ENCODE measurements at places on chromosomes 2 and 18.

GRCh38 chr2:6780765-6781274 lies 84.9 kb downstream of the CMPK2 start:
- DNase-seq = no peak

- DNase-seq = no peak
Measured at GRCh38 chr2:28345619-28346018, 47.0 kb upstream of the FOSL2 start.

DNA sequence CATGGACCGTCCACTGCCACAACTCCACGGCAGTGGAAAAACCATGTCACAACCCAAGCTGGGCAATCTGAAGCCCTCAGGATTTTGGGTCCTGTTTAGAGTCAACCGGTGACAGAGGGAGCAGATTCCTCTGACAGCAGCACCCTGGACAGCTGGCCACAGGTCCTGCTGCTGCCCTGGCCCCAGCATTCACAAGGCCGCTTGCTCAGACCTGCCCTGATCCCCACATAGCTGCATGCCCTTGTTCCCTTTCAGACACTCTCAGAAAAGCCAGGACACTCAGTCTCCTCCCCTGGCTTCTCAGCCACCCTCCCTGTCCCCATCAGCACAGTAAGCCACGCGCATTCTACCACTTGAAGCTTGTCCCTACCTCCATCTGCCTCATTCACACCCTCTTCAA lies 1.6 kb downstream of the COPS9 start:
- no peak for DNase-seq

DNA sequence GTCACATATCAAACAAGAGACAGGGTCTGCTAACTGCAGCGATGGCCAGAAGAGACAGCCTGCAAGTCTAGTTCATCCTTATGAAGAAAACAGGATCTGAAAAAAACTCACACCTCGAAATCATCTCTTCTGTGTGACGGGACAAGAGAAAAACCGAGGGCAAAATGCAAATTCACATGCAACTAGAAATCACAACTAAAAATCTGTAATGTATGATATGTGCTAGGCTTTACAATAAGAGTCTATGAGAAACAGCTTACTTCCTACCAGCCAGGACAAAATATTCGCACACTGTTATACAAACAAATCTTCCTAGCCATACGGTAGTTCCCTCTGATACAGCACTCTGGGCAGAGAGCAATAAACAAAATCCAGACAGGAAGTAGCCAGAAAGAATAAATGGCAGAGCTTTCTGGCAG lies 48.8 kb downstream of the ANKRD44 start:
- DNase-seq = no peak

DNA sequence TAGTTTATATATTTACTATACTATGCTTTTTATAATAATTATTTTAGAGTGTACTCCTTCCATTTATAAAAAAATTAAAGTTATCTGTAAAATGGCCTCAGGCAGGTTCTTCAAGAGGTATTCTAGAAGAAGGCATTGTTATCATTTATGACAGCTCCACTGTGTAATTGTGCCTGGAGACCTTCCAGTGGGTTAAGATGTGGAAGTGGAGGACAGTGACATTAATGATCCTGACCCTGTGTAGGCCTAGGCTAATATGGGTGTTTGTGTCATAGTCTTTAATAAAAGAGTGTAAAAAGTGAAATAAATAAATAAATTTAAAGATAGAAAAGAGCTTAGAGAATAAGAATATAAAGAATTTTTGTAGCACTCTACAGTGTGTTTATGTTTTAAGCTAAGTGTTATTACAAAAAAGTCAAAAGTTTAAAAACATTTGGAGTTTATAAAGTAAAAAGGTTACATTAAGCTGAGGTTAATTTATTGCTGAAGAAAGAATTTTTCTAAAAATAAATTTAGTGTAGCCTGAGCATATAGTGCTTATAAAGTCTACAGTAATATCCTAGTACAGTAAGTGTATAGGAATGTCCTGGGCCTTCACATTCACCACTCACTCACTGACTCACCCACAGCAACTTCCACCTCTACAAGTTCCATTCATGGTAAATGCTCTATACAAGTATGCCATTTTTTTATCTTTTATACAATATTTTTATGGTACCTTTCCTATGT lies 190.0 kb upstream of the SESTD1 start:
- DNase-seq = no peak

DNA sequence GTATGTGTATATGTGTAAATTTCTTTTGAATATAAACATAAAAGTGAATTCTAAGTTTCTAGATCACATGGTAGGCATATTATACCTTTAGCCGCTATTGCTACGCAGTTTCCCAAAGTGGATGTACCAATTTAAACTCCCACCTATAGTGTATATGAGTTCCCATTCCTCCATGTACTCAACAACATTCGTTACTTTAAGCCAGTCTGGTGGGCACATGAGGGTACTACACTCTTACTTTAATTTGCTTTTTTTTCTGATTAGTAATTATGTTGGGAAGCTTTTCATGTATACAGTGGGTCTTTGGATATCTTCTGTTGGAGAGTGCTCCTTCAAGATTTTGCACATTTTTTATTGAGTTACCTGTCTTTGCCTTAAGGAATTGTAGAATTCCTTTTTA lies 683.8 kb downstream of the ERBB4 start:
- DNase-seq = no peak

GRCh38 chr2:1584691-1585485 lies 159.4 kb downstream of the PXDN start:
- peak; percentile 39 for DNase-seq

DNA sequence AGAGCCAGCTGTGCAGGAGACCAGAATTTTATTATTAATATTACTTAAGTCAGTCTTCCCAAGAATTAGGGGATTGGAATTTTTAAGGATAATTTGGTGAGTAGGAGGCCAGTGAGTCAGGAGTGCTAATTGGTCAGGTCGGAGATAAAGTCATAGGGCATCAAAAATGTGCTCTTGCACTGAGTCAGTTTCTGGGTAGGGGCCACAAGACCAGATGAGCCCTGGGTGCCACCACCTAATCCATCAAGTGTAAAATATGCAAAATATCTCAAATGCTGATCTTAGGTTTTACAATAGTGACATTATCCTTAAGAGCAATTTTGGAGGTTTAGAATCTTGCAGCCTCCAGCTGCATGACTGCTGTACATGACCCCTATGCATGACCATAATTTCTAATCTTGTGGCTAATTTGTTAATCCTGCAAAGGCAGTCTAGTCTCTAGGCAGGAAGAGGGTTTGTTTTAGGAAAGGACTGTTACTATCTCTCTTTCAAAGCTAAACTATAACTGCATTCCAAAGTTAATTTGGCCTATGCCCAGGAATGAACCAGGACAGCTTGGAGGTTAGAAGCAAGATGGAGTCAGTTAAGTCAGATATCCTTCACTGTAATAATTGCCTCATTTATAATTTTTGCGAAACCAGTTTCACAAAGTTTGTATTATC lies 215.9 kb downstream of the RNF152 start:
- DNase-seq = no peak

- peak; percentile 57 for DNase-seq
Measured at GRCh38 chr2:113281910-113282746, 3.4 kb upstream of the PAX8 start.

GRCh38 chr2:145220496-145220895 lies 700.6 kb upstream of the ZEB2 start:
- DNase-seq = no peak

GRCh38 chr2:149648282-149649030 lies 60.9 kb upstream of the MMADHC start:
- peak; percentile 93 for DNase-seq

- DNase-seq = no peak
Measured at GRCh38 chr18:46950064-46950656, 32.8 kb downstream of the KATNAL2 start.

DNA sequence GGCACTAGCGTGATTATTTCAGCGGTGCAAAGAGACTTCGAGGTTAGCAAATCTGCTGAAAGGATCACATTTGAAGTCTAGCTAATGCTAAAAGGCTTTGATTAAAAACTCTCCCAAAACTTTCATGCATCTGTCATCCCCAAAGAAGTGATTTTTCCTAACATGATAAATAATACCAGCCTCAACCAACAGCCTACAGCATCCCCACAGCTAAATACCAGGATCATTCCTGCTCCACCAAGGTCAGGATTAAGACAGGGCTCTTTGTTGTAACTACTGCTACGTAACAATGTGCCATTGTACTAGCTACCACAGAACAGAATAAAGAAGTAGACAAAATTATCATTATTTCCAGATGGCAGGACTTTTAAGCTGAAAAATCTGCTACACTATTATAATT lies 1.6 kb downstream of the OR6B3 start:
- DNase-seq = no peak

- DNase-seq = no peak
Measured at GRCh38 chr2:229852565-229852964, 69.2 kb downstream of the TRIP12 start.

- no peak for DNase-seq
Measured at GRCh38 chr18:59730896-59731295, 33.7 kb upstream of the CCBE1 start.

DNA sequence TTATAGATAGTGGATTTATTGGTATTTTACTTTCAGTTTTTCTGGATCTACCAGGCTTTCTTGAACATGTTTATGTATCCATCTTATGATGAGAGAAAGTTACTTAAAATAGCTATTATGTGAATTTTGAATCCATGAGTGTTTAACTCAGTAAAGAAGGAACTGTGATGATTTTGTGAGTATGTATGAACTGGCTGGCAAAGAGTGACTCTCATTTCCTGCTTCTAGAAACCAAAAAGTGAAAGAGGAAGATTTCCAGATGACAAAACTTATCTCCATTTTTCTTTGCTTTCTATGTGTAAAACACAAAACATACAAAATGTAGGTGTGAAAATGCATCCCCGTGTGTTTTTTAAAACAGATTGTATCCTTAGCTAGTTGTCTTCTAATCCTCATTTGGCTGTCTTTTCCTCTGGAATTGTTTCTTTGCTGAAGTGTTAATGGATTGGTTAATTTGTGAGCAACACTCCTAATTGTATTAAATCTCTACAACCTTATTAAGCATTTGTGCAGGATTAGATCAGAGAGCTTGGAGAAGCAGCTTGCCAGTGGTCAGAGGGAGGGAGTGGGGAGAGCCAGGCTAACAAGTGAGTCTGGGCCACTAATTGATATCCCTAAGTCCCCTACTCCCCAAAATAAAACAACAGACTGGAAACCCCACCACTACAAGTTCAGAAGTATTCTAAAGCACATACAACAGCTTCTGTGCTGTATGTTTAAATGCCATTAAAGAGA lies 23.9 kb downstream of the PTPRM start:
- no peak for DNase-seq

DNA sequence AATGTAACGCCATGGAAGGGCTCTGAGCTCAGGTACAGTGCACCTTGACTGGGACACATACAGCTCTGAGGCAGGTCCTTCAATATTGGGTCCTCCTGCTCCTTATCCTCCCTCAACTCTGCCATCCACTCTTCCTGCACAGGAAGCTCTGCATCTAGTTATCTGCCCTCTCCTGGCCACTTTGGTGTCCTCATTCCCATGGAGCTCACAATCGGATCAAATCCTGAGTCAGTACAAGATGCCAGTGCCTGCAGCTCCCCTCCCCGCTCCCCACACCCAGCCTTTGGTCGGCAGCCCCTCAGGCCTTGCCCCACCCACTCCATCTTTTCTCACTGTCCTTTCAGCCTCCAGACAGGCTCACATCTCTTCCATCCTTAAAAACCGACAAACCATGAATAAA lies 58.0 kb downstream of the LRRFIP1 start:
- DNase-seq = no peak

GRCh38 chr2:43430489-43430888 lies 165.3 kb downstream of the THADA start:
- no peak for DNase-seq

- DNase-seq = no peak
Measured at GRCh38 chr18:77005651-77006195, 126.9 kb downstream of the MBP start.

DNA sequence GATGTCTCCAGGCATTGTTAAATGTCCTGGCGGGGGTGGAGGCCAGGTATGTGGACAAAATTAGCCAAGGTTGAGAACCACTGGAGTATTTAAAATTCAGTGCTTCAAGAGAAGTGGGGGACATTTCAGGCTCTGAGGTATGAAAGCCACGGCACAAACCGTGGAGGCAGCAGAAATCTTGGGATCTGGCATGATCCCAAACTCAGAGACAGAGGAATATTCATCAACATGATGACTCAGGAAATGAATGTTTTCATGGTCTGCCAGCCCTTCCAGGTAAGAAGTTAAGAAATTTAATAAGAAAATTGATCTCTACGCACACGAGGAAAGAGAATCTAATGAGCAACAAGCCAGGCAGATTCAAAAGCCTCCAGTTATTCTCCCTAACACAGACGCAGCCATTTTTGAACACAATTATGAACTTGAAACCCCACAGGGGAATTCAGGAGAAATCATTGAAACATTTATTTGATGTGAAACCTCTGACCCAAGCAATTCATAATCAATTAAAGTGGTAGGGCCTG lies 11.3 kb upstream of the GRP start:
- DNase-seq = no peak

DNA sequence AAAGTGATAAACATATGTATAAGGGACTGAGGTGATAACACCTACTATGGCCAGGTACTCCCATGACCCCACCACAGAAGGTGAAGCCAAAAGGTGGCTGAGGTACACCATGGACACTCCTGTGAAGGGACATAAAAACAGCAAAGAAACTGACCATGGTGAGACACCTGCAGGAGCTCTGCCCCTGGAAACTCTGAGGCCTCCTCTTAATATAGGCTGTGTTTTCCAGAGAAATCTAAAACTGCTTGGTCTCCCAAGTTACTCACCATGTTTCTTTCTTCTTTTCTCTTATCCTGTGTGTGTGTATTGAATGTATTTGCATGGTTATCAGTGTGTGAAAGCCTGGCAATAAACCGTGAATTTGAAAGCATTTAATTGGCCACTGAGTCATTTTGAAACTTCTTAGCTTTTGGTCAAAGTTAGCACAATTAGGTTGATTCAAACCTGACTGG lies 739.3 kb upstream of the GCFC2 start:
- DNase-seq = no peak

GRCh38 chr2:108316461-108317258 lies 28.0 kb downstream of the SULT1C2 start:
- DNase-seq = no peak

DNA sequence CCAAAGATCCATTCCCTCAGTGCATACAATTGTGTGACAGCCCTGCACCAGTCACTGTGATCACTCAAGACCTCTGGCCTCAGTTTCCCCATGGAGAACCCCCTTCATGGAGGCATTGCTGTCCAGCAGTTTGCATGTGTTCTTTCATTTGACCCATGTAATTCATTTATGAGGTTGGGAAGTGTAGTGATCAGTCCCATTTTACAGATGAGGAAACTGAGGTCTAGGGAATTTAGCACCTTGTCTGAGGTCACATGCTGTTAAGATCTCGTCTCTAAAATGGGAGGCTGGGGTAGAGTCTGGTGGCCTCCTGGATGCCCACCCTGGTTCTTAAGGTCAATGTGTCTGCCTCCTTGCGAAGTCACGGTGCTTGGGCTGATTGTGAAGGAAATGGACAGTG lies 19.1 kb downstream of the LDLRAD4 start:
- DNase-seq = no peak

- DNase-seq = no peak
Measured at GRCh38 chr2:10951558-10952414, 40.1 kb downstream of the KCNF1 start.
